ENCODE measurements at places on chromosomes 1 and 21.

GRCh38 chr1:150753416-150753815 is 12.2 kb downstream of the CTSS start:
- no peak for DNase-seq

DNA sequence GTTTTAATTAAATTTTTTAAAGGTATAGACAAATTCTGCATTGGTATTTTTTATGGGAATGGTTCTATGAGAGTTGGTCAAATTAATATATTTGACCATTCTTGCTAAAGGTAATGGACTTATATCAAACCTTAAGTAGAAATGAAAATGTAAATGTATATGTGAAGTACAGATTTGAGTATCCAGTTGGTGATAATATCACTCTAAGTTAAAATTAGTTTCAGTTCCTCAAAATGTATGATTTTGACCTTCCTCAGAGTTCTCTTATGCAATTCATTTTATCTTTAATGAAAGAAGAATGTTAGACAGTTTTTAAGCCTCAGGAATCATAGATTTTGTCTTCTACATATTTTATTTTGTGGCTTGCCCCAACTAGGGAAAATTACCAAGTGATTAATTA is 1291.5 kb upstream of the B3GALT2 start:
- no peak for DNase-seq

DNA sequence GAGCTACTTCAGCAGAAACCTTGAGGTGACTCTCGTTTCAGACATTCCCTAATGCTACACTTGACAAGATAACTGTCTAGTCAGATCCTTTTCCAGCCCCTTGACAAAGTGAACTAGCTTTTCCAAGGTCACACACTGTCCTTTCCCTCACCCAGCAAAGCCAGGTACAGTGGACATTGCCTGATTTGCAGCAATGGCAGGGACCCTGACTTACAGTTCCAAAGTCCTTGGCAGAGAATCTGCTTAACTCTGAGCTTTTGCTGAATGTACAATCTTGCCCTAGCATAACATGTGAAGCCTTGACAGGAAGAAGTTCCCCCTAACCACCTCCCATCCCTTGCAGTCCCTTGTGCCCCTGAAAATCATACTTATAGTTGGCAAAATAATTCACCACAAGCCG is 37.1 kb downstream of the HSD3B2 start:
- no peak for DNase-seq

- DNase-seq = peak; percentile 91
Measured at GRCh38 chr1:44842862-44843655, at the start of gene PTCH2. Gene PTCH2 (minus strand): TSS chr1:44843253. CDS start chr1:44842932, 321 bp downstream.

DNA sequence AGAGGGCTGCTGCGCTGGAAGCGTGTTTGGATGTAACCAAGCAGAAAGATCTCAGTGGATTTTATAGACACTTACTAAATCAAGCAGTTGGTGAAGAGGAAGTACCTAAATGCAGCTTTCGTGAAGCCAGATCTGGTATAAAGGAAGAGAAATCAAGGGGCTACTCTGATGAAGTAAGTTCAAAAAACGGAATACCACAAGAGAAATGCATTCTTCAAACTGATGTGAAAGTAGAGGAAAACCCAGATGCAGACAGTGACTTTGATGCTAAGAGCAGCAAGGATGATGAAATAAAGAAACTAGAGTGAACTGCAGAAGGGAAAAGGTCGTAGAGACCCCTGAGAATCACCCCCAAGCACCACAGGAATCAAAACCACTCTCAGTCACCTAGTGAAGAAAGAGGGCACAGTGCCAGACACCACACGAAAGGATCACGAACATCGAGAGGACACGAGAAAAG is 40.8 kb upstream of the NEXN start:
- DNase-seq = no peak

GRCh38 chr1:104018922-104019674 is 269.4 kb downstream of the AMY1C start:
- DNase-seq = no peak

GRCh38 chr1:17494114-17494729 is 45.3 kb upstream of the ARHGEF10L start:
- DNase-seq = peak; percentile 32

DNA sequence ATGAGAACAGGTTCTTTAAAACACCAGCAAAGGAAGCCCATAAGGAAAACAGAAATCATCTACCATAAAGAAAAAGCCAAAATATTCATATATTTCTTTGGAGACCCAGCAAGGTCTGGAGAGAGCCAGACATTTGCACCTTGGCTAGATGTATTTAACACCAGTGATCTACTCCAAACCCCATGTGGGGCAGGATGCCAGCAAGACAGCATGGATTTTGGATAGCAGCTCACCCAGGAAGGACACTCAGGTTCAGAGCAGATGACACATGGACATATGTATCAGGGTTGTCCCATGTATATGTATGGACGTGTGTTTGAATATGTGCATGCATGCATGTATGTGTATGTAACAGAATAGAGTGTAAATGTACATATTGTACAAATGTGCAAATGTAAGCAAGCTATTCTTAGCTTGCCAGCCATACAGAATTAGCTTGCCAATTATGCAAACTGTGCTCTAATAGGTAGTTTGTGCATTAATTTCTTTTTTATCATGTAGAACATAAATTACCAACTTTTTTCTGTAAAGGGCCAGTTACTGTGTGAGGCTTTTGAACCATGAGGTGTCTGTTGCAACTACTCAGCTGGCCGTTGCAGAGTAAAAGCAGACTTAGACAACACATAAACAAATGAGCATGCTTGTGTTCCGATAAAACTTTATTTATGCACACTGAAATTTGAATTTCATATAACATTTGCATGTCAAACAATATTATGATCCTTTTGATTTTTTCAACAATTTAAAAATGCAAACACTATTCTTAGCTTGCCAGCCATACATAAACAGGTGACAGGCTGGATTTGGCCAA is 73.5 kb upstream of the KAZN start:
- DNase-seq = no peak

DNA sequence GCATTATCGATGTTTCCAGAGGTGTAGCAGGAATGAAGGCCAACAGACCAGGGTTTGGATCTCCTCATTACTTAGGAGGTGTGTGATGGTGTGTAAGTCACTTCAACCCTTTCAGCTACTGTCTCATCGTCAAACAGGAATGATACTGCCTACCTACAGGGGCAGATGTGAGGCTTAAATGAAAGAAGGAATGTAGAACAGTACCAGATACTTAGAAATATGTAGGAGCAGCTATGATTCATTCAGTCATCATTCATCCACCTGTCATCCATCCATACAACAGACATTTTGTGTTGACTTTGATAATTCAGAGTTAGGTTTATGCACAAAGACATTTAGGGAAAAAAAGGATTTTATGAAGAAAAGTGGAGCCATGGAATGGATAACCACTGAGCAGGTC is 486.9 kb upstream of the DAB1 start:
- no peak for DNase-seq

GRCh38 chr21:27158967-27159366 is 192.1 kb upstream of the ADAMTS5 start:
- no peak for DNase-seq

GRCh38 chr1:19798486-19799229 is 1.1 kb downstream of the TMCO4 start:
- DNase-seq = no peak

DNA sequence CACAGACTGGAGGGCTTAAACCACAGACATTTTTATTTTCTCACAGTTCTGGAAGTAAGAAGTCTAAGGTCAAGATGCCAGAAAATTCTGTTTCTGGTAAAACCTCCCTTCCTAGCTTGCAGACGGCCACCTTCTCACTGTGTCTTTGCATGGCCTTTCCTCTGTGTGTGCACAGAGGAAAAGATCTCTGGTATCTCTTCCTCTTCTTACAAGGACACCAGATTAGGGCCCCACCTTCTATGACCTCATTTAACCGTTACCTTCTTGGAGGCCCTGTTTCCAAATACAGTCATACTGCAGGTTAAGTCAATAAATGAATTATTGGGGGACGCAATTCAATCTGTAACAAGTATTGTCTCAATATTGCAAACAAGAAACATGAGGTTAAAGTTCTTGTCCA is 63.0 kb upstream of the PRDX6 start:
- no peak for DNase-seq

DNA sequence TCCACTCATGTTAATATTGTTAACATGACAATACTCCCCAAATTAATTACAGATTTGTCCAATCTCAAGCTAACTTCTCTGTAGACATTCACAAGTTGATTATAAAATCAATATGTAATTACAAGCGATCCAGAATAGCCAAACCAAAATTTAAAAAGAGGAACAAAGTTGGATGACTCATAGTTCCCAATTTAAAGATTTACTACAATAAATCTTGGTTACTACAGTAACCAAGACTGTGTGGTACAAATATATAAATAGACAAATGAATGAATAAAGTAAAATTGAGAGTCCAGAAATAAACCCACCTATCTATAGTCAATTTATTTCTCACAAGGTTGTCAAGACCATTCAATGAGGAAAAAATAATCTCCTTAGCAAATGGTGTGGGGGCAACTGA is 7.1 kb upstream of the KRTAP10-4 start:
- no peak for DNase-seq

- DNase-seq = peak; percentile 55
Measured at GRCh38 chr1:236608930-236609726, 4.8 kb upstream of the HEATR1 start.

- no peak for DNase-seq
Measured at GRCh38 chr1:20508411-20508771, 440 bp upstream of the MUL1 start.

GRCh38 chr1:200899015-200899386 is 4.3 kb downstream of the INAVA start:
- no peak for DNase-seq

DNA sequence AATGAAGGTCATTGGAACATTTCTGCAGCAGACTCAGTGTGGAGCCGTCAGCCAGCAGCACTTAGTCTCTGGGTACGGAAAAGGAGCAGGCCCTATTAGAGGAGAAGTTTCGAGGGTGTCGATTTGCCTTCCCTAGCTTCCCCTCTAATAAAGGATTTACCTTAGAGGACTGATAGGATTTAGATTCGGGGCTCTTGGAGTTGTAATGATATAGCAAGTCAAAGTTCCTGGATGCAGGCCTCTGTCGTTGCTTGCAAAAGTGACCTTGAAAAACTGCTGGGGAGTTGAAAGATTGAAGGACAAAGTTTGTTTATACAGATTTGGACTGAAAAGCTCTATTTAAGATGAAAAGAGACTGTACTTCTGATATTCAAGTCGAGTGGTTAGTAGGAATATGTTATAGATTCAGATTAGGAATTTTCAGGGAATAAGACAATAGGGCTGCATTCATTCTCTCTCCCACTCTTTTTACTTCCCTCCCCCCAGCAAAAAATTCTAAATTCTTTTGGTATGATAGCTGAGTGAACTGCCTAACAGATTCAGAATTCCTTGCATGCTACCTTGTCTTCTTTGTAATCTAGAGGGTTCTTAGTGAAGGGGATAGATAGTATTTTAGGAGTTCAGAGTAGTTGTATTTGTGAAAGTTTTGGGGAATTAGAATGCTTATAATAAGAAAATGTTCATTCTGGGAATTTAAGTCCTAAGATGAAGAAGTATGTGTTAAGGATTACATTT is 19.2 kb downstream of the NFYC start:
- no peak for DNase-seq

DNA sequence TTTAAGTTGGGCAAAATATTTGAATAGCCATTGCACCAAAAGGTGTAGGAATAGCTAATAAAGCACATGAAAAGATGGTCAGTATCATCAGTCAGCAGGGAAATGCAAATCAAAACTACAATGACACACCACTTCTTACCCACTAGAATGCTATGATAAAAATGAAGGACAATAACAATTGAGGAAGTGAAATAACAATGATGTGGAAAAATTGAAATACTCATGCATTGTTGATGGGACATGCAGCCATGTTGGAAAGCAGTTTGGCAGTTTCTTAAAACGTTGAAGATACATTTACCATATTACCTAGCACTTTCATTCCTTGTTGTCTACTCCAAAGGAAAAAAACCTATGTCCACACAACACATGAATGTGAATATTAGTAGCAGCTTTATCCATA is 28.4 kb downstream of the HSD3B1 start:
- DNase-seq = no peak

GRCh38 chr1:234608911-234609690 is 877 bp downstream of the IRF2BP2 start:
- peak; percentile 34 for DNase-seq

GRCh38 chr1:156220226-156220625 is 7.4 kb downstream of the PMF1 start:
- no peak for DNase-seq

- no peak for DNase-seq
Measured at GRCh38 chr1:176551146-176551545, 88.2 kb downstream of the PAPPA2 start.

DNA sequence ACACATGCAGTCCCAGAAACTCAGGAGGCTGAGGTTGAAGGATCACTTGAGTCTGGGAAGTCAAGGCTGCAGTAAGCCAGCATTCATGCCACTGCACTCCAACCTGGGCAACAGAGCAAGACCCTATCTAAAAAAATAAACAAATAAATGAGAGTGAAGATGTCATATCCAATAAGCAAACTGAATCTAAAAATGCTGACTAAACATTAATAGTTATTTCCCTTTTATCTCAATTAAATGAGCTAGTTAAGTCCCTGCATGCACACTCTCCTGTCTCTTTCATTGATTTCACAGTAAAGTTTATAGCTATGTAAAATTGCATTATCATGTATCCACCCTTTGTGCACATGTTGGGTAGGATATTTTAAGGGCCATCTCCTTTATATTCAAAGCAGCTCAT is 81.1 kb upstream of the L1TD1 start:
- DNase-seq = no peak

DNA sequence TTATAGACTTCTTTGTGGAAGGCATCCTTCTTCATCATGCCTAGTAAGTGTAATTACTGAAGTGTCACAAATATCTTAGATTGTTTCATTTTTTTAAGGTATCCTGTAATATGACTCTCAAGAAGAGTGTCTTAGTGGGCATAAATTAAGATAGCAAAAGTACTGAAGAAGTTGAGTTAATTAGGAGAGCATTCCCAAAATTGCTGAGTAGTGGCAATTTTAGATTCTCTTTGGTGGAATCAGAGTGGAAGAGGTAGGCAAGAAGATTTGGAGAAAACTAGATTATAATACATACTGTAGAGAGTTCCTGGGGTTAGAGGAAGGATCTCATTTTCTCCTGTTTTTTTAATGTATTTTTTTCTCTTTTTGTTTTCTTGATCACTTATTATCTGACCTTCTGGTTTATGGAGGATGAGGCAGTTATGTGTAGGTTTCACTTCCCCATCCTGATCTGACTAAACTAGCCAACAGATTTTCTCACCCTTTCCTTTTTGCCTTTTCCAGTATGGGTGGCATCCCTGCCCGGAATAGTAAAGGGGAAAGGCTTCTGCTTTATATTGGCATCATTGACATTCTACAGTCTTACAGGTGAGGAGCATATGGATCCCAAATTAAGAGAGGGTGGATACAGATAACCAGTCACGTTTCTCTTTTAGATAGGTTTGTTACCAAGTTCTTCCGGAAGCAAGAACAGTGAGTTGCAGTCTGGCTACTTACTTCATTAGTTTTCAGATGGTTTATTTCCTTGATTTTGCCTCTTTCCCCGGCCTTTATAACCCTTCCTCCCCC is 16.7 kb upstream of the PSMD4 start:
- DNase-seq = no peak

- DNase-seq = no peak
Measured at GRCh38 chr1:39761557-39762260, 9.4 kb downstream of the OXCT2 start.

- DNase-seq = no peak
Measured at GRCh38 chr1:245378311-245378722, 223.5 kb downstream of the KIF26B start.
